ENCODE measurements at places on chromosomes 12 and 14.

DNA sequence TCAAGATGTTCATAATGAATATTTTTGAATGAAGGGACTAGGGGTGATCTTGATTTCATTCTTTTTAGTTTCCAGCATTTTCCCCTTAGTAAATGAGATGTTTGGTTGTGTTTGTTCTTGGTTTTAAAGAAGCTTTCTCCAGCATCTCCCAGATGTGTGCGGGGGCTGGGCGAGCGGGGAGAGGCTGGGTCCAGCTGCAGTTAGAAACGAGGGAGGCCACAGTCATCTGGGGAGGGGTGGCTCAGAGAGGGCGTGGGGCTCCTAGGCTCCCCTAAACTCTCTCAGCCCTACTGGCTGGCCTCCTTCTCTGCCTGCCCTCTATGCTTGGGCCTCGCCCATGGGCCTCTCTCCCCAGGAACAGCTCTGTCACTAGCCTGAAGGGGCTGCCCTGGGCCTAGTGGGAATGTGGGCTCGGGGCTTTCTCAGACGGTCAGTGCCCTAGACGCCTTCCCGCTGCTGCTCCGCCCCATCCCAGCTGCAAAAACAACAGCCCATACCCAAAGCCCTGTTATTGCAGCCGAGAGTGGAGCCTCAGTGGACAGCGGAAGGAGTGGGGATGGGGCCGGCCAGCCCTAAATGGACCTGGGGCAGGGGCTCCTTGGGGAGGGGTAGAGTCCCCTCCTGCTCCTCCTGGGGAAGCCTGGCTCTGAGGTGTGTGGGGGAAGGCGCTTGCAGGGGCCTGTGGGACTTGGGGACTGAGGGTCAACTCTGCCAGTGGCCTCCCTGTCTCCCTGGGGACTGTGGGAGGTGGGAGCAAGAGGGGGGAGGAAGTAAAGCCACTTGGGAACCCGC lies 18.3 kb upstream of the EIF2B2 start:
- DNase-seq = no peak

DNA sequence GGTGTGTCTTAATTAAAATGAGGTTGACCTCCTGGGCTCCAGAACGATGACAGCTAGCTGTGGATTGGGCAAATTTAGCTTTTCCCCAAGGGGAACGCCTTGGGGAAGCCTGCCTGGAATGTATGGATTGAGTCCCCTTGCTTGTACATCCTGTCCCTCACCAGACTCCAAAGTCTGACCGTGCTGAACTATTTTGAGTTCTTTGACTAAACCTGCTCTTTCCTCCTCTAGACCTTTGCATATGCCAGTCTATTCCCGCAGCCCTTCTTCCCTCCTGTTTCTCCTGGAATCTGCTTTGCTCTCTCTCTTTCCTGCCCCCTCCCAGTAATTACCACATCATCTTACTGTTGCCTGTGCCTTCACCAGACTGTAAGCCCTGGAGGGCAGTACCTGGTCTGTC lies 11.5 kb upstream of the KDM2B start:
- no peak for DNase-seq

- DNase-seq = no peak
Observed at GRCh38 chr12:115489253-115489652, 788.2 kb downstream of the MED13L start.

DNA sequence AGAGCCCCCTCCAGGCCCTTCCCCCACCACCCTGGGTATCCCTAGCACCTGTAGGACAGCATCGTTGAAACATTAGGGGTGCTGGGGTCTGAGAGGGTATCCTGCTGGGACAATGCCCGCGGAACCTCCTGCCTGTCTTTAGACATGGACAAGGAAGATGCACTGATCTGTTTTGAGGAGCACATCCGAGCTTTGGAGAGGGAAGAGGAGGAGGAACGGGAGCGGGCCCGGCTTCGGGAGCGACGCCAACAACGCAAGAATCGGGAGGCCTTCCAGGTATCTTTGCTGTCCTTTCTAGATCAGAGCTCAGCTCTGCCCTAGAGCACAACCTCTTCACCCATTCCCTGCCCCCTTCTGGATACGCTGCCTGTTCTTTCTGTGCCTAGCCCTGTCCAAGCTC lies 13.2 kb downstream of the PRPF40B start:
- no peak for DNase-seq

- DNase-seq = no peak
Observed at GRCh38 chr14:75418850-75419768, 8.7 kb upstream of the JDP2 start.

GRCh38 chr12:13085968-13086686 lies 17.3 kb downstream of the GSG1 start:
- DNase-seq = no peak

DNA sequence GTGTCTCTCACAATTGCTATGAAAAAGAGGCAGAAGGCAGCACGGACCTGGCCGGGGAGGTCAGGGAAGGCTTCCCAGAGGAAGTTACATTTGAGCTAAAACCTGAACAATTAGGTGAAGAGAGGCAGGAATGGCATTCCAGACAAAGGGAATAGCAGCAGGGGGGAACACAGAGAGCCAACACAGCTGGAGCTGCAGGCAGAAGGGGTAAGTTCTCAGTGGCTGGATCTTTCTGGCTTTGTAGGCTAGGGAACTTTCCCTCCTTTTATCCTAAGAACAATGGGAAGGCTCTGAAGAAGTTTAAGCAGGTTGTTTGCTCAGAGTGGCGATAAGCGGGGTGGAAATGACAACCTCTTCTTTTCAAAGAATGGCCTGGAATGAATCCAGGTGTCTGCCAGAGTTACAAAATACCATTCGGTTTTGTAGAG lies 100.0 kb downstream of the PRIMA1 start:
- no peak for DNase-seq

DNA sequence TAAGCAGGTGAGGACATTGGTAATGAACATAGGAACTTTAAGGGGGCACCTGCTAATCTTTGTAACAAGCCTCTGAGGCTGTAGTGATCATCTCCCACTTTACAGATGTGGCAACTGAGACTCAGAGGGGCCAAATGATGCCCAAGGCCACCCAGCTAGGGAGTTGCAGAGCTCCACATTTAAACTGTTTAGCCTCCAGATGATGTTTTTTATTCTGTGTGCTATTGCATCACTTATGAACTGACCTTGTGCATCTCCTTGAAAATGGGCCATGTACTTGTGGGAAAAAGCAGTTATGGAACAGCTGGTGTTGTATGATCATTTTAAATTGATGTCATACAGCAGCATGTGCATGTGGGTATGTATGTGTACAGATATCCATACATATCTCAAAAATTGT lies 41.4 kb downstream of the TPCN1 start:
- DNase-seq = no peak
